ENCODE measurements at places on chromosomes 11 and 22. TPM values are rescaled to one million over a fixed set of nuclear protein-coding genes. Genes with fewer than 3 reads are reported as not detected.

The PNPLA3 gene
- total RNA-seq, result 59.1 TPM

DNA sequence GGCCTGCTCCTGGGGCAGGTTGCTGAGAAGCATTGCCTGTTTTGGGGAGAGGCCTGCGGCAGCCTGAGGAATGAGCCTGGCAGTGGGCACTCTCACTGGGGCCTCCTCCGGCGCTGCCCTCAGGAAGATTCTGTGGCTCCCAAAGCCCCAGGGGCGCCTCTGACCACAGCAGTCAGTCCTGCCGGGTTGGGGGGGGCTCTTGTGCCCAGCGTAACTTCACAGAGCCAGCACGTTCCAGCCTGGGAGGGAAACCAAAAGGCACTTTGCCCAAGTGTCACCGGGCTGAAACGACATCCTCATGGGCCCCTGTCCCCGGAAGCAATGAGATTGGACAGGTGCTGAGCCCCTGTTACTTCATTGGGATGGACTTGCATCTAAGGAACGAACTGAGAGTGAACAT is 4.3 kb upstream of the LRP5 start:
- no peak for DNase-seq

The GGTLC3 gene
- not detected for total RNA-seq

DNA sequence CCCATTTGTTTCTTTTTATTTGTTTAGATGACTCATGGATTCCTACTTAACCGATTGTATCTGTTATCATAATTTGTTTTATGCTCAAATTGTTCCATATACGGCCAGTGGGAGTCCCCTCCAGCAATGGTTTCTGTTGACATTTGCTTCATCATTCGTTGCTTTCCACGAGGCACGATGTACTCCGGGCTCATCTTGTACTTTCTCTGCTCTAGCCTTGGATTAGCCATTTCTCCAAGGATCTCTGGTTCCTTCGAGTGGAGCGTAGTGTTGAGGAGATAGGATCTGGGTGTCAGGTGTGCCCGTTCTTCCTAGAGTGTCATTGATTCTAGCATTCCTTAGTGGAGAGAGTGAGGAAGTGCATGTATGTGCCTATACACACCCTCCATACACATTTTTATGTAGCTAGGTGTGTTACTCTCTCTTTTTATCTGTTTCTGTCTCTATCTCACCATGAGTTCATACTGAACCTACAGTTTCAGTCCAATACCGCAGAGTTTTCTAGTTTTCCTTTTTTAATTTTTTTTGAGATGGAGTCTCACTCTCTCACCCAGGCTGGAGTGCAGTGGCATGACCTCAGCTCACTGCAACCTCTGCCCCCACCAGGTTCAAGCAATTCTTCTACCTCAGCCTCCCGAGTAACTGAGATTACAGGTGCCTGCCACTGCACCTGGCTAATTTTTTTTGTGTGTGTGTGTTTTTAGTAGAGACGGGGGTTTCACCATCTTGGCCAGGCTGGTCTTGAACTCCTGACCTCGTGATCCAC is 31.4 kb downstream of the TECTA start:
- no peak for DNase-seq

The LRRC75B gene
- 8.5 TPM for total RNA-seq

The ASCL2 gene
- 0.47 TPM for total RNA-seq

GRCh38 chr22:28978158-28978557 is 83.5 kb downstream of the C22orf31 start:
- no peak for DNase-seq

DNA sequence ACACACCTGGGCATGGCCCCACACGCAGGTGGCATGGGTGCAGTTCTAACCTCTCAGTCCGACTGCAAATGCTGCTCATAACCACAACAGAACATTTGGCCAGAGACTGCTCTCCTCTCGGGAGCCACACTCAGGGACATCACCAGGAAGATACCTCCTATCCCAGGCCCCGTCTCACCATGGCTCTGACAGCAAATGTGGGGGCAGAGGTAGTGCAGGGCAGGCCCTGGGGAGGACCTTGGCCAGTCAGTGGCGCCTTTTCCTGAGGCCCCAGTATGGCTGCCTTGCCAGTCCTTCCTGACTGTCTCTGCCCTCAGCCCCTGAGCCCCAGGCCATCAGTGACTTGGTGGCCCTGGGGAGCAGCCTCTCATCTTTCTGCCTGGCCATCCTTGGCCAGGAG is 2.8 kb downstream of the KRTAP5-6 start:
- no peak for DNase-seq

GRCh38 chr22:43148581-43148980 is 2.8 kb upstream of the TSPO start:
- DNase-seq, result no peak

DNA sequence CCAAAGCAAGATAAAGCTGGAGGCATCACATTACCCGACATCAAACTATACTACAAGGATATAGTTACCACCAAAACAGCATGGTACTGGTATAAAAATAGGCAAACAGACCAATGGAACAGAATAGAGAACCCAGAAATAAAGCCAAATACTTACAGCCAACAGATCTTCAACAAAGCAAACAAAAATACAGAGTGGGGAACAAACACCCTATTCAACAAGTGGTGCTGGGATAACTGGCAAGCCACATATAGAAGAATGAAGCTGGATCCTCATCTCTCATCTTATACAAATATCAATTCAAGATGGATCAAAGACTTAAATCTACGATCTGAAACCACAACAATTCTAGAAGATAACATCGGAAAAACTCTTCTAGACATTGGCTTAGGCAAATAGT is 50.0 kb upstream of the CLTCL1 start:
- DNase-seq, result no peak

The FERMT3 gene
- 47.2 TPM for total RNA-seq

- no peak for DNase-seq
These were observed 22.8 kb upstream of the TEF start for GRCh38 chr22:41358927-41359326.

The JAML gene
- total RNA-seq, result 9.6 TPM

The FOLH1 gene
- 7.4 TPM for total RNA-seq

GRCh38 chr11:2306877-2307500 is 5.2 kb downstream of the TSPAN32 start:
- no peak for DNase-seq

GRCh38 chr22:17229991-17230630 is 10.9 kb upstream of the ADA2 start:
- no peak for DNase-seq

GRCh38 chr22:28798810-28799605 is 1.4 kb downstream of the XBP1 start:
- DNase-seq, result no peak

DNA sequence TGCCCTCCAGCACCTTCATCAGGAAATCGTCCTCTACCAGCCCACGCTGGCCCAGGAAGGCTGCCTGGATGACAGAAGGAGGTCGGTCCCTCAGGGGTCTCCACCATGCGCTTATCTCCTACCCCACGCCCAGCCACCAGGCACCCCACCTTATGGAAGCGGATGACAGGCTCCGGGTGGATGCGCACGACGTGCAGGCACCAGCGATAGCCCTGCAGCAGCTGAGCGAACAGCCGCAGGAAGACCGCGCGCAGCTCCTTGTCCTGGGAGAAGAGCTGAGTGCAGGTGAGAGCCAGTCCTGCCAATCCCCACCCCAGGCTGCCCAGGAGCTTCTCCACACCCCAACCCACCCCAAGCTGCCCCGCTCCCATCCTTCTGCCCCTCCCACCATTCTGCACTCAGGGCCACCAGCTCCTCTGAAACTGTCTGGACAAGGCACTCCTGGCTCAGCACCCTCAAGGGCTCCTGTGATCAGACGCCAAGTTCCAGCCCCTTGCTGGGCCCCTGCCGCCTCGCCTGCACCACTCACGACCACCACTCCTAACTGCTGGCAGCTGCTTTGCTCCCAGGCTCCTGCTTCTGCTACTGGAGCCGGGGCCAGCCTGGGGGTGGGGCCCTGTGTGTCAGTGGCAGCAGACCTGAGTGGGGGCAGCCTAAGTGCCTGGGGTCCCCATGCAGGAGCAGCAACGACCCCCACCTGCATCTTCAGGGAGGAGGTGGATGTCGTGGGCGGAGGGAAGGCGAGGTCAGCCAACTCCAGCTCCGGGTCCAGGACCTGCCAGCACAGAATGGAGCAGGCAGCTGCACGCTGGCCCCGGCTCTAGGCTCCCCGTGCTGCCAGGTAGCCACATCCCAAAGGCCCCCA is 9.5 kb downstream of the SBF1 start:
- no peak for DNase-seq

DNA sequence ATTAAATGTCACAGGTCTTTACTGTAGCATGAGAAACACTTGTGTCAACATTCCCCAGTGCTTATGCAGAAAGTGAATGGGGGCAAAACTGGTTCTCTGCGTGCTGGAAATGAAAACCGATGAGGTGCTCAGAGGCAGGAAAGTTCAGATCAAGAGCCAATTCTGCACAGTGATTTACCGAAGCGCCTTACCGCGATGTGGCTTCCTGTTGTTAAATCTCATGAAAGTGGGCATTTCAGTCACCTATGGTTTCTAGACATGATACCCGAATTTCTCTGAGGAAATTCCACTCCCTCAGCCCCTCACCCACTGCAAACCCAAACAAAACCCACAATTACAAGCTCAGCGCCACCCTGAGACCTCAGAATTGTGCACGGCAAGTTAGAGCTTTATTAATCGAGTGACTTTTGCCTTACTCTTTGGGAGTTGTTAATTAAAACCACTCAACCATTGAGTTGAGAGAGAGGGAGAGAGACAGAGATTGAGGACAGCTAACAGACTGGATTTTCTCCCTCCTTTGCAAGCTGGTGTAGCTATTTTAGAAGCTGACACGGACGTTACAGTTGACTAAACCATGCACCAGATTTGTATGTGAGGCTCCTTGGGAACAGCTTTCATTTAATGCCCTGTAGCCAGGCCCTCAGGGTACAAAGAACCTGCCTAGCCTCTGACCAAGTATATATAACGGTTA is 196.4 kb downstream of the DBX1 start:
- DNase-seq, result no peak

DNA sequence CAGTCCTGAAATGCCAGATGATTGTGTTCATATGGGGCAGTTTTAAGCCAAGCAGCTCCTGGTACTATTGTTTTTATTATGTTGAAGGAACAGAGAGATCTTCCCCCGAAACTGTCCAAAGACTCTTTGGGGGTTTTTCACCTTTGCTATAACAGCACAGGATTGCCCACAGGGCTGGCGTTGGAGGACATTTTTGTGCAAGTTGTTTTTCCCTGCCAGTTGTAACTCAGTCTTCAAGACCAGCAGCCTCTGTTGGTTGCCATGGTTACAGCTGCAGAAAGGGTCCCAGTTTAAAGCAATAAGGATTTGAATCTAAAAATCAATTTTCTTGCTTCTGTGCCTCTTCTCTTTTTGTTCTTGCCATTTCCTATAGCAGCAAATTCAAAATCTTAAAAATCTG is 45.4 kb upstream of the YWHAH start:
- DNase-seq, result no peak

DNA sequence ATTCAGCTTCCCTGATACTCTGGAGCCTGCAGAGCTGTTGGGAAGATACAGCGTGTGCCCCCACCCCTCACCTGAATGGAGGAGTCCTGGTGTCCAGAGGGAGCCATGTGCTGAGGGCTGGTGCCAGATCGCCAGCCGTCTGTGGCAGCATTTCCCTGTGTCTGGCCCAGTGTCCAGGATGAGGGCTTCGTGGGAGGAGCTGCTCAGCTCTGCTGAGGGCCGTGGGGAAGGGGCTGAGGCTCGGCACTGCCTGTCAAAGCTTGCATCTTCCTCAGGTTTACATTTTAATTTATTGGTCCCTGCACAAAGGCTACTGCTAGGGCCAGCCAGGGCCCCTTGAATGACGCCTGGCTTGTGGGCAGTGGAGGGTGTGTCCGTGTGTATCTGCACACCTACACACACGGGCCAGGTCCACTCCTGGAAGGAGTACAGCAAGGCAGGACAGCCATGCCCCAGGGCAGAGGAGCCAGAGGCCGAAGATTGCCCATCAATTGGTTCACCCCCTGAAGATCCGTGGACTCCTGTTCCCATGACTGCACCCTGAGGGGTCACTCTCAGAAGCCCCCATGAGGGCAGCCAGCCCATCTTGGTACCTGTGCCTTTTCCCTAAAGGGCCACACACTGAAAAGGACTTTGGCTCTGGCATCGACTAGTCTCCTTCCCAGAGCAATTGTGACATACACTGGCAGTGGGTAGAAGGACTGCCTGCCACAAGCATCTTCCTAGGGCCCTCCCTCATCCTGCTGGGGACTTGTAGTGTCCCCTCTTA is 107.7 kb upstream of the PARVA start:
- no peak for DNase-seq

DNA sequence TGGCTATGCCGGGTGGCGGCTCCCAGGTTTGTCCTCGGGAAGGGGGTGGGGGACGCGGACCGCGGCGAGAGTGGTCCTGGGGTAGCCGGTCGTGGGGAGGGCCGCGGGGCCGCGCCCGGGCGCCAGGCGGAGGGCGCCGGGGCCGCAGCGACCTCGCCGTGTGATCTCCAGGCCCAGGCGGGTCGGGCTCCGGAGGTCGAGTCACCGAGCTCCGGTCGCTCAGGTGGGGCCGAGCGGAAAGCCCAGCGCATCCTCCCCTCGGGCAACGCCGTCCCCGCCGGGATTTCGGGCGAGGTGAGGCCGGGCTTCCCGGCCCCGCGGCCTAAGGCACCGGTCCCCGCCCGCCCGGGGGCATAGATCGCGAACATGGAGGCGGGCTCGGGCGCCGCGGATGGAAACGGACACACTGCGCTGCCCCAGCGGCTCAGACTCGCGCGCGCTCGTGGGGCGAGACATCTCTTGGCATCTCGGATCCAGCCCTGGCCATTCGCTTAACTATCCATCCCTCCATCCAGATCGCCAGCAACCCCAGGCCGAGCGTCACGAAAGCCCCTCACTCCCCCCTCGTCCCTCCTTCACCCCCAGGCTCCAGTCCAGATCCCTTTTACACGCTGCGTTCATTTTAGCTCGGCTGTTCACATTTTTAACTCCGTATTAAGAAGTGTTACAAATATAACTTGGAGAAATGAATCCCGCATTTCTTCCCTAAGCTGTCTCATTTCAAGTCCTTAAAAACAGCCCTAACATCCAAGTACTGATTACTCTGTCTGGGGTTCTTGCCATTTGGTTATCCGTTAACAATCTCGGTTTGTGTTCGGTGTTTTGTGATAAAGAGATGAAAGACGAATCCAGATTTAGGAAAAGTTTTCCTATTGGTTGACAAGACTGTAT is 460 bp downstream of the ZC3H12C start:
- DNase-seq, result peak; percentile 51

DNA sequence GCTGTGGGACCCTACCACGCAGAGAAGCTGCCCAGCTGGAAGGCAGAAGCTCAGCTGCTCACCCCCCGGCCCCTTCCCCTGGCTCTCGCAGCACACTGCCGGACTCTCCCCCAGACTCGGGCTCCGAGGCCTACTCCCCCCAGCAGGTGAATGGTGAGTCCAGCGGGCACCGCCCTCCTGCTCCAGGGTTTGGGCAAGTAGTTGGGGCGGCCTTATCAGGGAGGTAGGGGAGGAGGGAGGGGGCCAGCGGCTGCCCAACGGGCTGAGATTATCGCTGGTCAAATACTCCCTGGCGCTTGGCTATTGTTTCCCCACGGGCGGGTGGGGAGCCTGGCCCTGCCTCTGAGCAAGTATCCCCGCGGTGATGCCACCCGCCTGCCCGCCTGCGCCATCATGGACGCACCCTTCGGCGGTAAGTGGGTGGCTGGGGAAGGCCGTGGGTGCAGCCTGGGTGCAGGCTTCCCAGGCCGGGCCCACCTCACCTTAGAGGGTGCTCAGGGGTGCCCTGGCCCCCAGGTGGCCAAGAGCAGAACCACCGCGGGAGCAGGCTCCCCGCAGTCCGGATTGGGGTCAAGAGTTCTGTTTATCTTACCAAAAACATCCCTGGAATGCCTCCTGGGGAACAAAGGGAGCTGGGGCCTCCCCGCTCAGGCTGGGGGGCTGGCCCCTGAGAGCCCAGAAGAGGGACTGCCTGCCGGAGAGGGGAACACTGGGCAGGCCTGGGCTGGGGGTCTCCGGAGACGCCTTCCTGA is 16.9 kb downstream of the MYRF start:
- DNase-seq, result no peak

The RELT gene
- total RNA-seq, result 3.3 TPM
